ENCODE measurements at places on chromosomes 11 and 22.

GRCh38 chr11:76143274-76143673, 63.0 kb downstream of the WNT11 start:
- no peak for DNase-seq

DNA sequence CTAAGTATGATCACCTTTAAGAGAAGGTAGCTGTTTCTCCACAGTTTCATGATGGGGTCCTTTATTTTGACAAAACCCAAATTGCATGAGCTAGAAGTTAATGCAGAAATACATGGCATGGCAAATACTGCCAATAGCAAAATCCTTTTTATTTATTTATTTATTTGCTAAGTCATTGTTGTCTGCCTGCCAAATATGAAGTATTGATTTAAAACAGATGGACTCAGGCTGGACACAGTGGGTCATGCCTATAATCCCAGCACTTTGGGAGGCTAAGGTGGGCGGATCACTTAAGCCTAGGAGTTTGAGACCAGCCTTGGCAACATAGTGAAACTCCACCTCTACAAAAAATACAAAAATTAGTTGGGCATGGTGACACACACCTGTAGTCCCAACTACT, 52.4 kb downstream of the LARGE2 start:
- DNase-seq: no peak

- DNase-seq: no peak
Observed at GRCh38 chr22:26225207-26225606, 55.9 kb downstream of the SEZ6L start.

GRCh38 chr22:43529461-43529860, 117.6 kb downstream of the MPPED1 start:
- no peak for DNase-seq

DNA sequence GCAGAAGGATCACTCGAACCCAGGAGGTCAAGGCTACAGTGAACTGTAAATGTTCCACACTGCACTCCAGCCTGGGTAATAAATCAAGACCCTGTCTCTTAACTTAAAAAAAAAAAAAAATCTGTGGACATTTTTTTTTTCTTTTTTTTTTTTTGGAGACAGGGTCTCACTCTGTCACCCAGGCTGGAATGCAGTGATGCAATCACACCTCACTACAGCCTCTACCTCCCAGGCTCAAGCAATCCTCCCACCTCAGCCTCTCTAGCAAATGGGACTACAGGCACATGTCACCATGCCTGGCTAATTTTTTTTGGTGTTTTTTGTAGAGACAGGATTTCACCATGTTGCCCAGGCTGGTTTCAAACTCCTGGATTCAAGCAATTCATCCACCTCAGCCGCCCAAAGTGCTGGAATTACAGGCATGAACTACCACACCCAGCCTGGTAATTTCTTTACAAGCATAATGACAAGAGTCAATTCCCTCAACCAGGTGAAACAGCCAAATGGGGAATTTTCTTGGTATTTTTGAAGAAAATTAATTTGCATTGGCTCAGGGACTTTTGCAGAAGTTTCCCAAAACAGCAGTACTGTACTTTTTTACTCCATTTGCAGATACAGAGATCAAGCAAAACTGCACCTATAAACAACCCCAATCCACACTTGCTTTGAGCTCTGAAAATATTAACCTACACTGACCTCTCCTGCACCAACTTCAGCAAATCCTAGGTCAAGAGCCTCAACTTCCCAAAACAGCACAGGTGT, 44.0 kb downstream of the MRTFA start:
- no peak for DNase-seq

DNA sequence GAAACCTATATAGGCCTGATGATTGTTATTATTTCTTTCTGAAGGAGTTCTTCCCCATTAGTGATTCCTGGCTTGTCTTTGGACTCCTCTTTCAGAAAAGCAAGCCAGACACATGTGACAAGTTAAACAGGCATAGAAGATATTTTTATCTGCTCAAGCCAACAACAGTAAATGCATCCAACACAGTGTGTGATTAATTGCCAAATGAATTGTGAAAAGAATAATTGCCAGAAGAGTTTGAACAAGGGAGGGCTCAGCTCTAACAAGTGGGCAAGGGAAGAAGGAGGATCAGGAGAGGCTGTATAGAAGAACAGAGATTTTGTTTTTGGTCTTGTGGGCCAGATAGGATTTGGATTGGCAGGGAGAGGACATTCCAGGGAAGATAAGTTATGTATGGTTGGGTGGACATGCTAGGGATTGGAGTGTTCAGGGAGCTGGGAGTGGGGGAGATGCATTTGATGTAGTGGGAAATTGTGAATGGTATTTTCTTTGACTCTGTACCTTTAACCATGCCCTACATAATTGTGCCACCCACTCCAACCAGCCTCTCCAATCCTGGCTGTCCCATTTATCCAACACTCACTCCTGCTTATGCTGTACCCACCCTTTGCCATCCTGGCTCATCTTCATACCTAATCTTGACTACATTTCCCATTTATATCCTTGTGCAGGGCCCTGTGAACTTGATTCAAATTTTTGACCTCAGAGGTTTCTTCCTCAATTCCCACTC, 172.8 kb downstream of the RRAS2 start:
- DNase-seq: no peak

Data from HT1080 (cell line).